Type B pancreatic cell (in vitro differentiated cells): ENCODE measurements at places on chromosomes 5 and 9.
A peak's percentile ranks its signal among the peaks of the same experiment; 100 is the strongest.

DNA sequence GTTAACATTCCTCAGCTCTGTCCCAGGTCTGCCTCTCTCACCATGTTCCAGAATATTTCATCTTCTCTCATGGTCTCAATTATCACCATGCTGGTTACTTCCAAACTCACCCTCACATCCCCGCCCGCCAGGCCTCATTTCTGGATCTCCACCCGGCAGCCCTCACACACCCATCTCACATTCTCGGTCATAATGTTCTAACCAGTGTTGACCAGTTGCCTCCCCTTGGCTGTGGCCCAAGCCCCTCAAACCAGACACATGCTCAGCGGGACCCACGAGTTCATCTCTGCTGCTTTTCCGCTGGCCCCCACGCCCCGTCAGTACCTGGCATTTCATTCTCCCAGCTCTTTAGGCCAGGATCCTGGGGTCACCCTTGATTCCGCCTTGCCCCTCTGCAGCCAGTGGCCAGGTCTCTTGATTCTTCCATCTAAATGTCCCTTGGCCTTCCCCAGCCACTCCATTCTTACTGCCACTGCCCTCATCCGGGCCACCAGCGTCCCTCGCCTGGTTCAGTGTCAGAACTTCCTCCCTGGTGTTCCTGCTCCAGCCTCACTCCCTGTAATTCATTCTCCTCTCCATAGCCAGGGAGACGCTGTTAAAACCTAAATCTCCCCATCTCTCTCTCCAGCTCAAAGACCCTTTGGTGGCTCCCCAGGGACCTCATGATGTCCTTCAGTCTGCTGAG, 141.7 kb downstream of the MVB12B start:
- H3K4me1 ChIP-seq = peaks cover 31% of the 10 kb centered on the region
- no peak overlapping the region for H3K27ac ChIP-seq
- peaks cover under 1% of the 10 kb centered on the region for H3K27me3 ChIP-seq
- H3K4me3 ChIP-seq = no peak overlapping the region
- no peak for DNase-seq
- peaks cover 9% of the 10 kb centered on the region for H3K36me3 ChIP-seq

GRCh38 chr5:115465431-115465830, 79.1 kb downstream of the FEM1C start:
- no peak overlapping the region for H3K27ac ChIP-seq
- H3K4me3 ChIP-seq = no peak overlapping the region
- no peaks in the 10 kb centered on the region for H3K27me3 ChIP-seq

- peak overlapping the region; percentile 90 for H3K27ac ChIP-seq
- peaks cover 50% of the 10 kb centered on the region for H3K4me1 ChIP-seq
- no peak for DNase-seq
These were observed 434 bp downstream of the GLRX start for GRCh38 chr5:95822043-95822541.

DNA sequence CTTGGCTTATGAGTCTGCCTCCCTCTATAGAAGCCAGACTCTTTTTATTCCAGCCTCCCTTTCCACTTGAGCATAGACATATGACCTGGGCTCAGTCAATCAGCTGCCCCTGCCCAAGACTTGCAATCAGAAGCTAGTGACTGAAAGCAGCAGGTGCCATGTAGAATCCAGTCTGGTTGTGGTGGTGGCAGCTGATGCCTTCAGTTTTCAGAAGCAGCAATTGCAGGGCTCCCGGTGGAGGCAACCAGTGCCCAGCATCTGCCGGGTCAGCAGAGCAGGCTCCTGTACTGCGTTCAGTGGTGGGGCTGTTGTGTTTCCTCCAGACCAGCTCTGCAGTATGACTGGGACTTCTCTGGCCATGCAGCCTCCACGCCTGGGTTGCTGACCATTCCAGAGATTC, 53.9 kb upstream of the PALM2AKAP2 start:
- peaks cover 8% of the 10 kb centered on the region for H3K27me3 ChIP-seq
- no peak overlapping the region for H3K27ac ChIP-seq
- H3K36me3 ChIP-seq = no peaks in the 10 kb centered on the region
- H3K4me3 ChIP-seq = no peak overlapping the region
- H3K4me1 ChIP-seq = no peaks in the 10 kb centered on the region

GRCh38 chr5:77845324-77845646, 69.1 kb upstream of the TBCA start:
- peaks cover 7% of the 10 kb centered on the region for H3K4me1 ChIP-seq
- H3K36me3 ChIP-seq = no peaks in the 10 kb centered on the region
- H3K4me3 ChIP-seq = peak overlapping the region; percentile 83
- peaks cover 99% of the 10 kb centered on the region for H3K27me3 ChIP-seq
- H3K27ac ChIP-seq = no peak overlapping the region
- DNase-seq = no peak

DNA sequence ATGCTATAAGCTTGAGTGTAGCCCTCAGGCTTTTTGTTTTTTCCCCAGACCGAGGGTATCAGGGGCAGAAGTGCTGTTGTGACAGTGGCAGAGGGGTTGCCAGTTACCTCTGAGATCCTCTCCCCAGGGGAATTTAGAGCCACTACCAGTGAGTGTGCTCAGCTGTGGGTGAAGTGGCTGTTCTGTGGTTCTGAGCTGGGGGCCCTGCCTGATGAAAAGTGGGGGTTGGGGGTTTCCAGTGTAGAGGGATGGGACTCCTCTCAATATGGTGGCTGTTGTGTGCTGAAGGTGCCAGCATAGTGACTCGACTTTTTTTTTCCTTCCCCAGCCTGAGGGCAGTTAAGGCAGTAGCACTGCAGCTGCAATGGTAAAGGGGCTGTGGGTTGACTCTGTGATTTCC, 506.7 kb downstream of the TMEM232 start:
- H3K4me1 ChIP-seq = no peaks in the 10 kb centered on the region
- no peak overlapping the region for H3K27ac ChIP-seq
- no peaks in the 10 kb centered on the region for H3K36me3 ChIP-seq
- no peak for DNase-seq
- H3K4me3 ChIP-seq = no peak overlapping the region

- peaks cover 5% of the 10 kb centered on the region for H3K4me1 ChIP-seq
- H3K27me3 ChIP-seq = no peaks in the 10 kb centered on the region
- no peak overlapping the region for H3K4me3 ChIP-seq
- H3K27ac ChIP-seq = no peak overlapping the region
These were observed 15.3 kb upstream of the CCDC180 start for GRCh38 chr9:97292200-97292599.

- no peak for DNase-seq
- H3K4me1 ChIP-seq = peaks cover 22% of the 10 kb centered on the region
- H3K4me3 ChIP-seq = no peak overlapping the region
- peak overlapping the region; percentile 79 for H3K27ac ChIP-seq
- no peaks in the 10 kb centered on the region for H3K36me3 ChIP-seq
These were observed 65.1 kb downstream of the WWC1 start for GRCh38 chr5:168356592-168356991.

DNA sequence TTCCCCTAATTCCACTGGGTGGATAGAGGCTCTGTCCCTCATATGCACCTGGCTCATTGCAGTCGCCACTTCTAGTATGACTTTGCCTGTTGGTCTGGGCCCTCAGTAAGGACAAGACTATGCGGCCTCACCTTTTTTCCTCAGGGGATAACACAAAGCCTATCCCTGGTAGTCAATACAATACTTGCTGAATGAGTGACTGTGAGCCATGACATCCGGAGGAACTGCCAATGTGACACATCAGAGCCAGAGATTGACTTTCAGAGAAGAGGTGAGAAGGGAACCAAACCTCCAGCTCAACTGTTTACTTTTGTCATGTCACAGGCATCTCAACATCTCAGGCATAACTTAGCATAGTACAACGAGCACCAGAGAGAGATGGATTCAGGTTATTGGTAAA, 371.3 kb downstream of the DMRT2 start:
- H3K4me1 ChIP-seq = no peaks in the 10 kb centered on the region
- no peak overlapping the region for H3K4me3 ChIP-seq
- no peak overlapping the region for H3K27ac ChIP-seq
- no peaks in the 10 kb centered on the region for H3K27me3 ChIP-seq

DNA sequence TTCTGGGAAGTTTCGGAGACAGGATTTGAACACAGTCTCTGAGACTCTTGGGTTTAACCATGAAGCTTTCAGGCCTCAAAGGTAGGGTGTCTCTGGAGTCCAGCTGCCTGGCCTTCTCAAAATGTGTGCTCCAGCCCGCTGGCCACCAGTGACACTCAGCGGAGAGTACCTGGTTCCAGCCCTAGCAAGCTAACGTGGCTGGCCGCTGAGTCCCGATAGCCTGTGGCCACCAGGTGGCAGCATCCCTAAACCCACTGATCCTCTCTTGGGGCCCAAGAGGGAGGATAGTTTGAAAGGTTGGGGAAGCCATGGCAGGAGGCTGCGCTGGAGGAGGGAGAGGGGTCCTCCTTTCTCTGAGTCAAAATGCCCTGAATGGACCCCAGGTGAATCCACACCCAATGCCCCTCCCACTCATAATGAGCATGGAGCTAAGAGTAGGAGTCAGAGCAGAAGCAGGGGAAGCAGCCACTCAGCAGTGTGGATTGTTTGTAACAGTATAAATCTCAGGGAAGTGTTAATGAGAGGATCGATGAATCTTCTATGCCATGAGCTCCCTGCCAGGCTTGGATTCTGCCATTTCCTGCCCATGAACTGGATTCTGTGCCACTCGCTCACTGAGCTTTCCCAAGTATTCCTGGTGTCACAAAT, 5.4 kb upstream of the TIFAB start:
- no peak overlapping the region for H3K27ac ChIP-seq
- no peaks in the 10 kb centered on the region for H3K36me3 ChIP-seq
- H3K27me3 ChIP-seq = peaks cover 47% of the 10 kb centered on the region
- peaks cover 5% of the 10 kb centered on the region for H3K4me1 ChIP-seq
- no peak overlapping the region for H3K4me3 ChIP-seq

- H3K27me3 ChIP-seq = peaks cover 26% of the 10 kb centered on the region
- no peak overlapping the region for H3K4me3 ChIP-seq
- H3K27ac ChIP-seq = no peak overlapping the region
- H3K4me1 ChIP-seq = no peaks in the 10 kb centered on the region
- DNase-seq = no peak
- no peaks in the 10 kb centered on the region for H3K36me3 ChIP-seq
These were observed 624.1 kb downstream of the ISL1 start for GRCh38 chr5:52007230-52007858.

GRCh38 chr9:135699440-135699839, at the start of gene SOHLH1:
Gene SOHLH1 (minus strand): TSS chr9:135699481. CDS start chr9:135699467, 14 bp downstream.
- H3K36me3 ChIP-seq = no peaks in the 10 kb centered on the region
- peaks cover 10% of the 10 kb centered on the region for H3K27me3 ChIP-seq
- no peak within 1 kb of the TSS for H3K4me3 ChIP-seq
- no peak for DNase-seq

DNA sequence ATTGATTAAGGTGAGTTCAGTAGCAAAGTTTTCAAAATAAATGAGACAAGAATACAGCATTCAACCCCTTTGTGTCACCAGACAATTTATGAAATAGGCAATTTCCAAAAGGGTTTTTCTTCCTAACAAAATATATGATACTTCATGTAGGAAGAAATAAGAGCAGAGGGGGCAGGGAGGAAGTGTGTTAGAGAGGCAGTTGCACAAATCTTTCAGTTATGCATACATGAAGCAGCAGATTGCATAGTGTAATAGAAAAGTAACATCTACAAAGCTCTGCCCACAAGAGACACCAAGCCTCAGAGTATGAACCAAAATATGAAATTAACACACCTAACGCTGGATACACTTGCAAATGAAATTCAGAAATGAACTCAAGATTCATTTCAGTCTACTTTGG, 157.0 kb downstream of the DENND1A start:
- DNase-seq = no peak
- H3K36me3 ChIP-seq = no peaks in the 10 kb centered on the region

DNA sequence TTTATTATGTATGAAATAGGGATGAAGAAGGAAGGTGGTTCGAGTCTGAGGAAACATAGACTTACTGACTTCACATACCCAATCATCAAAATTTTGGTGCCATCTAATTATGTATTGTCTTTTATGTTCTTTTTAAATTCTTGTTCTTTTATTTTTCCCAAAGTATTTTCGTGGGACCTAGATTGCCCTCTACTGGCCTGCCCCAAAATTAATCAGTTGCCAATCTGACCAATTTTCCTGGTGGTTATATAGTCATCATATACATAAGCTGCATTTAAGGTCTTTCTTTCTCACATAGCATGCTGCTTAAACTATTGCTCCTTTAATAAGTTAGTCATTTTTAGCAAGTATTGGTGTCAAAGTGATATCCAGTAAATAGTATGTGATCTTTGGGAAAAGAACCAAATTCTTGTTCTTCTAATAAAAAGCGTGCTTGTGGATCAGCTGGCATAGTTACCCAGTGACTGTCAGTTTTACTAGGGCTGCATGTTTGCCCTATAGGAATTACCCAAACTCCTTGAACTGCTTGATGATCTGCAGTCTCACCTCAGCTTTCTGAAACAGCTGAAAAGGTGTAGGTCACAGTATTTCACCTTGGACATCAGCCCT, 223.5 kb downstream of the SH3GL2 start:
- H3K27ac ChIP-seq = no peak overlapping the region
- H3K36me3 ChIP-seq = no peaks in the 10 kb centered on the region
- H3K4me1 ChIP-seq = peaks cover 13% of the 10 kb centered on the region
- DNase-seq = no peak
- H3K4me3 ChIP-seq = no peak overlapping the region

DNA sequence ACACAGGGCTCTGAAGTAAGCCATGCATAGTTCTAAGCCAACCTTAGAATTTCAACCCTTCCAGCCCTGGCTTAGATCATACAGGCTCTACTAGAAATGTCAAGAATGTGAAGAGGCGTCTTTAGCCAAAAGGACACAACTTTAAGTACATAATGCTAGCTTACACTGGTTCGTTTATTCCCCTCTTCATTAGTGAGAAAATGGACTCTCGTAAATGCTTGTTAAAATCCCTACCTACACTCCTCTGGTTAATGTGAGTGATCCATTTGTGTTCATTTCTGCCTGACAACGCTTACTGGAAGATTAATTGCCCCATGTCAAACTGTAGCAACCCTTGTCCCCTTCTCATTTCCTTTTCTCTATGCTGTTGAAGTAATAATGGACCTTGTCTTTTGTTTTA, 149.3 kb upstream of the POU5F2 start:
- no peak for DNase-seq
- H3K4me1 ChIP-seq = peaks cover 61% of the 10 kb centered on the region
- peak overlapping the region; percentile 5 for H3K4me3 ChIP-seq

GRCh38 chr9:69261636-69262035, 63.4 kb upstream of the ENTREP1 start:
- no peak for DNase-seq
- H3K27ac ChIP-seq = no peak overlapping the region
- no peaks in the 10 kb centered on the region for H3K4me1 ChIP-seq
- H3K27me3 ChIP-seq = no peaks in the 10 kb centered on the region

DNA sequence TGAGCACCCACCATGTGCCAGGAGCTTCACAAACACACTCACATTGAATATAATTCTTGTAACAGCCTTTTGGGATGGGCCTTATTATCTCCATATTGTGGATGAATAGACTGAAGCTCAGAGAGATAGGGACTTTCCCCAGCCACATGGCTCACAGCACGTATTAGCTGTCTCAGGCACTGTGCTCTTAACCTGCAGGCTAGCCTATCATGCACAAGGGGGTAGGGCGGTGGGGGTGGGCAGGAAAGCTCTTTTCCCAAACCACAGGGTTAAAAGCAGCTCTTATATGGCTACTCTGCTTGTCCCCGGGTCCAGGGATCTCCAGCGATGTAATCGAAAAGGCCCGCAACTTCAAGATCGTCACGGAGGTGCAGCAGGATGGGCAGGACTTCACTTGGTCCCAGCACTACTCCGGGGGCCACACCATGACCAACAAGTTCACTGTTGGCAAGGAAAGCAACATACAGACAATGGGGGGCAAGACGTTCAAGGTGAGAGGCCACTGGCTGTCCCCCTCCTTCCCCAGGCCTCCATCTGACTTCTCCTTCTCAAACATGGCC, 2.6 kb downstream of the FABP6 start:
- H3K27ac ChIP-seq = no peak overlapping the region
- peaks cover 3% of the 10 kb centered on the region for H3K27me3 ChIP-seq
- DNase-seq = no peak
